ENCODE measurements at places on chromosomes 6 and 20.

DNA sequence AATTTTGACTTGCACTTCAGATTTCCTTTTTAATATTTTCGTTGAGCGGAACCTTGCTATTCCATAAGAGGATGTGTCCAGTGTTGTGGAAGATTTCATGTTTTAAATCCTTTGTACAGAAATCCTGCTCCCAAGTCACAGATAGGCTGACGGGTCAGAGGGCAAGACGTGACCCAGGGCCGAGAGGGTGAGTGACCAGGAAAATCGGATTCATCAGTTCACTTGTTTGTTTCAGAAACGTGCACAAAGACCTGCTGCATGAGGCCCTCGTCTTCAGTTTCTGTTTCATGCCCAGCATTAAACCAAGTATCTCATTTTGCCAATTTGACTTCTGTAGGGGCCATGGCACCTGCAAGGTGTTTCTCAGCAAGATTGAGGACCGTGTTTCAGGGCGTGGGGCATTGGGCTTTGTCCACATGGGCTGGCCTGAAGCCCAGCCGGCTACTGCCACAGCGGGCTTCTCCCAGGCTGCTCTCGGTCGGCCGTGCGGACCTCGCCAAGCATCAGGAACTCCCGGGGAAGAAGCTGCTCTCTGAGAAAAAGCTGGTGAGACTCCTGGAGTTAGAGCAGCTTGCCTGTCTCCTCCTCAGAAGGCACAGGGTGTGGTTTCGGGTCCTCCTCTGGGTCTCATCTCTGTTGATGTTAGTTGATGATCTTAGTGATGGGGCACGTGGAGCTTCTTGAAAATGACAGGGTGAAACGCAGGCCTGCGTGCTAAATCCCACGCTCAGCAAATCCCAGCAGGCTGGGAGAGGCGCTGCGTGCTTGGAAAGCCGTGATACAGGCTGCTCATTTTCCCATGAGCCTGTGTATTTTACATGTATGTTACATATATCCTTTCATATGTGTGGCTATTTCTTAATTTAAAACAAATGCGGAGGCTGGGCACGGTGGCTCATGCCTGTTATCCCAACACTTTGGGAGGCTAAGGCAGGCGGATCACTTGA lies 10.5 kb downstream of the MTG2 start:
- DNase-seq: no peak

- no peak for DNase-seq
Measured at GRCh38 chr20:48648482-48649051, 179.2 kb downstream of the PREX1 start.

DNA sequence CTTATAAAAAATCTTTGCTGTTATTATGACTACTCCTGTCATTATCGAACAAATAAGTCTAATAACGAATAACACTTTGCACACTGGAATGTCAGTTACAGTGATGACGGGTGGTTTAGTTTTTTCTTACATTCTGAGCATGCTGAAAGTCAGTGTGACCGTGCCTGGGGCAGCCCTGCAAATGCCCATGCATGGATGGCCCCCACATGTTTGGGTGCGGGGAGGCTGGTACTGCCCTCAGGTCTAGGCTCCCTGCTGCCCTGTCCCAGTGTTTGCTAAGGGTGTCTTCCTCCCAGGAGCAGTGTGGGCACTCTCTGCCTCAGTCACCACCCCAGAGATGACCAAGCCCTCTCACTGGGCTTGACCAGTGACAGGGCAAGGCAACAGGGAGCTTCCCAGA lies 3.0 kb downstream of the CSTL1 start:
- DNase-seq: no peak

DNA sequence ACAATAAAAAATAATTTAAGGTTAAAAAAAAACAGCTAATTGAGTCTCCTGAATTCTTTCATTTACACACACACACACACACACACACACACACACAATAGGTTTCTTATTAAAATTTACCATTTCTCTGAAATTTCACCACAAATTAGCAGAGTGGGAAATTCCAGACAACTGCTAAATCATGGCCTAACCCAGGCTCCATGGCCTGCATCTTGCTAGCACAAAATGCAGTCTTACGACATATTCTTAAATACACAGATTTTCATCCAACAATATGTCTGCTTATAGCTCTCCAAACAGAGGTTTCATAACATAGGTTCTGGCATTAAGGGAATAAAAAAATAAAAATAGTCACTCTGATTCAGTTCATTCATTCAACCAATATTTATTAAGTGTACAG lies 46.9 kb downstream of the SOD2 start:
- DNase-seq: no peak

- DNase-seq: peak; percentile 50
Measured at GRCh38 chr20:25065625-25066338, 7.8 kb upstream of the ACSS1 start.

DNA sequence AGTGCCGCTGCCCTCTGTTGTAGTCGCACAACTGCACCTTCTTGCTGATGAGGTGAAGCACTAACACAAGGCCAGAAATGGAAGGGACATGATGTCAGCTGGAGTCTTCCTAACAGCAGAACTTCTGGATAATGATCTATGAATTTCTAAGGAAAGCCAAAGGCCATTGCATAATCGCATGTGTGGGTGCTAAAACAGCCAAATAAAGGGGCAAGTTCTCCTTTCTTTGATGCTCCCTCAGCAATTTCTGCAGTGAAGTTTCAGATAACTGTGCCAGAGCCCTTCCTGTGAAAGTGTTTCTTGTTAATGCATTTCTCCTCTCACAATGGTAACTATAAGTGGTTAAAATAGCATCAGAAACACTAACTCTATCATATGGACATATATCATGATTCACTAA lies 8.0 kb upstream of the F13A1 start:
- DNase-seq: no peak

DNA sequence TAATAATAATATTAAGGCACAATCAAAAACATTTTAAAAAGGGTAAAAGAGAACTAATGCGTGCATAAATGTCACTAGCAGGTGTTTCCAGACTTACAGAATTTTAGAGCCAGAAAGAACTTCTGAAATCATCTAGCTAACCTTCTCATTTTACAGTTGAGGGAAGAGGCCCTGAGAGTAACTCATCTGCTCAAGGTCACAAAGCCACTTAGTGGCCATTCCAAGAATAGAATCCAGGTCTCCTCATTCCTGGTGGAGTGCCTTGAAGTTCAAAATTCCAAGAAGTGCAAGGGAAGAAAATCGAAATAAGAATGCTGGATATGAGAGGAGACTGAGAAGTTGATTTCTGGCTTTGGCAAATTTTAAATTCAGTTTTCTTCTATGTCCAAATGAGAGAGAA lies 3.2 kb upstream of the KIAA0408 start:
- peak; percentile 65 for DNase-seq

DNA sequence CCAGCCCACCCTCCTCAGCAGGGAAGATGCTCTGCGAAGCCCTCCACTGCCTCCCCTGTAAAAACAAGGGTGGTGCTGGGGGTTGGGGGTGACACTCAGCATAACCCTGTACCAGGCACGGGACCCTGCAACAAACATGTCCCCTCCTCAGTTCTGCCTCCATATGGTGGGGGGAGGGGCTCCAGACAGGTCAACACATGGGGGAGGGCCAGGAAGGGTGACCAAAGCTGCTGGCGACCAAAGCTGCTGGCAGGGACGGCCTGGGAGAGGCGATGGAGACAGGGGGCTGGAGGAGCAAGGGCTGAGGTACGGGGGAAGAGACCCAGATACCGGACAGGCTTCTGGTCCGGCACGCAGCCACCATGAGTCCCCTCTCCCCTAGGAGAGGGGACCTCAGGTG lies 123.2 kb downstream of the TAF4 start:
- no peak for DNase-seq

DNA sequence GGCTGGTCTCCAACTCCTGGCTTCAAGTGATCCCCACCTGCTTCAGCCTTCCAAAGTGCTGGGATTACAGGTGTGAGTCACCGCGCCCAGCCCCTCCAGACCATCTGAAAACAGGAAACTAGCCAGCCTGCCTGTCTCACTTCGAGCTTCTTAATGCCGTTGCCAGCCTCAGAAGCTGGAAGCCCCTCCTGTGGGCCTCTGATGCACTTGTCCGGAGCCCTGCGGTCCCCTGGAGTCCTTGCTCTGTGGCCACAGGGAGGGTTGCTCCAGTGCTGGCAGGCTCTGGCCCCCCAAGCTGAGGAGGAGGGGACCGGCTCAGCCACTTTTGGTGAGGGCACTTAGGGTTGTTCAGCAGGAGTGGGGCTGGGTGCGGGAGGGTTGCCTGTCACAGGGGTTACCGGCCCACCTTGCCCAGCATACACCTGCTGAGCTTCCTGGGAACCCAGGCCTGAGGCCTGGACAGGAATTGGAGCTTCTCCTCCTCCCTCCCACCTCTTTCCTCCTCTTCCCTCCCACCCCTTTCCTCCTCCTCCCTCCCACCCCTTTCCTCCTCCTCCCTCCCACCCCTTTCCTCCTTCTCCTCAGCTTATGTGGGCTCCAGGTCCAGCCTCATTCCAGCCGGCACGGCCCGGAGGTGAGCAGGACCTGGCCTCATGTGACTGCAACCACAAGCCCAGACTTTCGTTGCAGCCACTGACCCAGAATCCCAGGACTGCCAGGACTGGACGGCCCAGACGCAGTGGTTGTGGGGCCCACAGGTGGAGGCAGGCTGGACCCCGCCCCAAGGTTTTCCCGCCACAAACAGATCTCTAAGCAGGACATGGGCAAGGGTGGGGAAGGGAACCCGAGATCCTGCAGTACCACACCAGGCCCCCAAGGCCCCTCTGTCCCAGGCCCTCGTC lies 9.4 kb upstream of the BIRC7 start:
- DNase-seq: no peak

DNA sequence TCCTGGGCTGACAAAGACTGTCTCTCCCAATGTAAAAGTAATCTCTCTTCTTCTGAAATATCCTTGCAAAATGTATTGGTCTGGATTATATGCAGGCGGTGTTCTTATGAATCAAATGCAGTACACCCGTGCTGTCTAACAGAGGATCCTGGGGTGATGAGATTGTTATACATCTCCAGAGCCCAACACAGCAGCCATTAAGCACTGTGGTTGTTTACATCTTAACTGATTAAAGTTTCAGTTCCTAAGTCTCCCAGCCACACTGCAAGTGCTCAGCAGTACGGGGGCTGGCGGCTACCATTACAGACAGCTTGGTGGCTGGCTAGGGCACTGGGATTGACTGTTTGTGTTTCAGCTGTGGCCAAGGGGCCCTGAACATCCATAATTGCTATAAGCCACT lies 7.0 kb downstream of the UNC93A start:
- DNase-seq: no peak

DNA sequence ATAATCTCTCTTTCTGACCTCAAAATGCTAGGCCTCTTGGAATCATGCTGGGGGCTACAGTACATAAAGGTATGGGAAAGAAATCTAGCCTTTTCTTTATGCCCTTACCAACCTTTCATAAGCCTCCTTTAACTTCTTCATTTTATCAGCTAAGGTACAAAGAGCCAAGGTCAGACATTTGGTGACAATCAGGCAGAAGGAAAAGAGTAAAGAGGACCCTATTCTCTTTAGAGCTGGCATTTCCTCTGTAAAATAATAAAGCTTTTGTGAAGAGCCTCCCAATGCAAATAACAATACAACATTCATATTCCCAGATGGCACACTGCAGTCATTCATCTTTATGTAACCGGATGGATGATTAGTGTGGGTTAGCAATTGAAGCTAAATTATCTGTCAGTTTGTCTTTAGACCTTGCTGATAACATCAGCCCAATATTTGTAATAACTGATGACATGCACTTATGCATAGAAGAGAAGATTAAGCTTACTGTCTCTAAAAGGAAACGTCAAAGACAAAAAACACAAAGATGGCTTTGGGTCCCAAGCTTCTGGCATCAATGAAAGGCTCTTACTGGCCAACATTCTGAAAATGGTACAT lies 163.1 kb downstream of the IBTK start:
- DNase-seq: no peak

DNA sequence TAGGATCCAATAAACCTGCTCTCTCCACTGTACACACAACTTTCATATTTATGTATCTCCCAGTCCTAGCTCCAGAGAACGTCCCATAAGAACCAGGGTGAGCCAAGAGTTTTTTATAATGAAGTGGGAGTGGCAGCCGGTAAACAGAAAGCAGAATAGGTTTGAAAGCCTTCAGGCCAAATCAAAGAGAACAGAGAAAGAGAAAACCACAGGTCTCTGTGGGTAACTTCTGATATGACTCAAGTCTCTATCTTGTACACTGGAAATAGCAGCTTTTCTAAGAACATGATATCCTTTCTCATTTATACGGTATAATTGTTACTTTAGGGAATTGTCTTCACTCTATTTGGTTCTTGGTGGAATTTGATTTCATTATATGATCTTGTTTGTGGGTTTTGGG lies 273.6 kb downstream of the PACRG start:
- DNase-seq: peak; percentile 66

GRCh38 chr6:106685833-106686232 lies 56.5 kb downstream of the QRSL1 start:
- DNase-seq: no peak

DNA sequence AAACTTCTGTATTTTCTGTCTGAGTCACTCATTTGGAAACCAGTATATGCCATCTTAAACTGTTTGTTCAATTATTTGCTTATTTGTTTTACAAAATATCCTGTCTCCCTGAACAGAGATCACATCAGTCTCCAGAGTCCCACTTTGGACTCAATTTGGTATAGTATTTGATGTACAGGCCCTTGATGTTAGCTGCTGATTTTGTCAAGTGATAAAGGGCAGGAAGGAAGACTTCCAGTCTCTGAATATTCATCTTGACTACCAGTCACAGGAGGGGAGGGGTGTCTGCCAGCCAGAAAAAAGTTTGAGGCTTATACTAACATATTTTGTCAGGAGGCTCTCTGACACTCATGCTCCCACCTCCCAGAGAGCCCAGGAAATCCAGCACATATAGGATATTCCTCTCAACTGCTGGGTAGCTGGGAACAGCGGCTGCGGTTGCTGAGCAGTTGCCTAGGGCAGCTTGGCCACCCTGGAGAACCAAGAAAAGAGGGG lies 376.8 kb upstream of the RUNX2 start:
- DNase-seq: no peak

DNA sequence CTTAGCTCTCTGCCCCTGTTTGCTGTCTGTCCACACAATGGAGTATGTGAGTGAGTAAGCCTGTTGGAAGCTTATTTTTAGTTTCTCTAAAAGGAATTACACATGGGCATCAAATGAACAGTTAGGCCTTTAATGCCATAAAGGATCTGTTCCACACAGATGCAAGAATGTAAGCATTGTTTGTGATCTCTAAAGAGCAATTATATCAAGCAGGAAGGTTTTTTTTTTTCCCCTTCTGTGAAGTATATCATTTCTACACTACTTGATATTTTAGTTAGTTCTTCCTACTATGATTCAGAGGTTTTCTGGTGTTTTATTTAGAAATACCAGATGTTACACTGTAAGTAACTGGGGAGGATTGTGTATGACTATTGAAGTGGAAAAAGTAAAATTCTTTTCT lies 627.5 kb downstream of the COL12A1 start:
- peak; percentile 70 for DNase-seq

DNA sequence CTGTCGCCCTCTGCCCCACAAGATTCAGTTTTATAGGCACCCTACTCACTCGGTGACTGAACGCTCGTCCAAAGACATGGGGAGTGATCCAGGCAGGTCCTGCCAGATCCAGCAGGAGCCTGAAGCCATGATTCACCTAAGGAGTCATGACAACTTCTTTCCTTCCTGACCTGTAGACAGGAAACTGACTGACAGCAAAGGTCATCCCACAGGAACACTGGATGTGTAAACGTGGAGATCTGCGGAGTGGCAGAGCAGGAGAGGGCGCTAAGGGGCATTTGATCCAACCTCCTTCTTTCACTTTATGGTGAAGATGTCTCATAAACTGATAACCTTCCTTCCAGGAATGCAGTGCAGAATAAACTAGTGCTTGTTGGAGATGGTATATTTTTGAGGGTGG lies 192.2 kb downstream of the GJA10 start:
- no peak for DNase-seq

Measured in LHCN-M2 (cell line).